ENCODE measurements at places on chromosomes 7 and 10.

- no peak for DNase-seq
Measured at GRCh38 chr10:113459626-113460280, 93.1 kb upstream of the HABP2 start.

DNA sequence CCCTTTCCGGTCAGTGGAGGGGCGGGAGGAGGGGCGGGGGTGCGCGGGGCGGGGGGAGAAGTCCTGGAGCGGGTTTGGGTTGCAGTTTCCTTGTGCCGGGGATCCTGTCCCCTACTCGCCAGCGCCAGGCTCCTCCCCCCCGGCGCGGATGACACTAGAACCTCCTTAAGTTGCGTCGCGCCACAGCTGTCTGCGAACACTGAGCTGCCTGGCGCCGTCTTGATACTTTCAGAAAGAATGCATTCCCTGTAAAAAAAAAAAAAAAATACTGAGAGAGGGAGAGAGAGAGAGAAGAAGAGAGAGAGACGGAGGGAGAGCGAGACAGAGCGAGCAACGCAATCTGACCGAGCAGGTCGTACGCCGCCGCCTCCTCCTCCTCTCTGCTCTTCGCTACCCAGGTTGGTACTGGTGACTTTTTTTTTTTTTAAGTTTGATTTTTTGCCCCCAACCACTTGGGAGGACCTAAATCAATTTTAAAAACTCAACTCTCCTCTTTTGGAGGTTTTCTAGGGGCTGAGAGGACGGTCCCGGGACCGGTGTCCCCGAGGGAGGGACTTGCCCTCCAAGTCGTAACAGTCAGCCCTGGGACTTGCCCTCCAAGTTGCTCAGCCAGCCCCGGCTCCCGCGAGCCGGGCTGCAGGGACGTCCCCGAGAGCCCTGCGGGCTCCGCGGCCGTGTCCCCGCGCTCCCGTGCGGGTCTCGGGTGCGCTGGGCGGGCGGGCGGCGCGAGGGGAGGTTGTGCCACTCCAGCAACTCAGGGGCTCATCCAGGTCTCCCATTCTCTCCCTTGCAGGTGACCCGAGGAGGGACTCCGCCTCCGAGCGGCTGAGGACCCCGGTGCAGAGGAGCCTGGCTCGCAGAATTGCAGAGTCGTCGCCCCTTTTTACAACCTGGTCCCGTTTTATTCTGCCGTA, at the start of gene GATA3:
Gene GATA3, plus strand, starts transcription at position 195 of the 914 bp plus-strand sequence. CDS start 968 bp downstream, outside the sequence.
- peak; percentile 77 for DNase-seq

- DNase-seq: no peak
Measured at GRCh38 chr7:108007261-108007660, 4.3 kb upstream of the LAMB1 start.

GRCh38 chr10:94375374-94375773, 12.6 kb upstream of the NOC3L start:
- no peak for DNase-seq

DNA sequence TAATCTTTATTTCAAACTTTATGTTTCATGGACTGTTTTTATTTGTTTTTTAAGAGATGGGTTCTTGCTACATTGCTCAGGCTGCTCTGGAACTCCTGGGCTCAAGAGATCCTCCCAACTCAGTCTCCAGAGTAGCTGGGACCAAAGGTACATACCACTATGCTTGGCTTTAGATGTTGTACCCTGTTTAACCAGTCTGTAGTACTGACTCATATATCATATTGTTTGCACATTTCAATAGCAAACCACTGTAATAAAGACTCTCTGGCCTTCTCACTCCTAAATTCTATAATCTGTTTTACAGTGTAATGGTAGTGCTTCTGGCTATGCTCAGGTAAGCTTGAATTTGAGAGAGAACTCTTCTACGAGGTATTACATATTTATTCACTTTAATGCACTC, 413.6 kb upstream of the PCDH15 start:
- no peak for DNase-seq

DNA sequence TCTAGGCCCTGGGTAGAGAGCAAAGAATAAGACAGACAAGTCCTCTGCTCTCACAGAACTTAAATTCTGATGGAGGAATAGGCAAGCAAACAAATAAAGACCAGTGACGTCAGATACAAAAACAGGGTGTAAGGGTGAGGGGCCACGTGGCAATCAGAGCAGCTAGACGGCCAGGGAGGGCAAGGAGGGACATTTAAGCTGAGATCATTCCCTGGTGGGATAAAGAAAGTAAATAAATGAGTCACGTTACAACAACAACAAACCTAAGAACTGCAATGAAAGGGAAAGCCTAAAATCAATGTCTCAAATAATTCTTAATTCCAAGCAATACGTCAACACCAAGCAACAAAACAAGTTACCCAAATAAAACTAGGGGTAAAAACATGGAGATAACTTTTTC, 21.8 kb downstream of the STN1 start:
- no peak for DNase-seq

GRCh38 chr7:32218741-32219288, 148.6 kb upstream of the PDE1C start:
- DNase-seq: no peak

DNA sequence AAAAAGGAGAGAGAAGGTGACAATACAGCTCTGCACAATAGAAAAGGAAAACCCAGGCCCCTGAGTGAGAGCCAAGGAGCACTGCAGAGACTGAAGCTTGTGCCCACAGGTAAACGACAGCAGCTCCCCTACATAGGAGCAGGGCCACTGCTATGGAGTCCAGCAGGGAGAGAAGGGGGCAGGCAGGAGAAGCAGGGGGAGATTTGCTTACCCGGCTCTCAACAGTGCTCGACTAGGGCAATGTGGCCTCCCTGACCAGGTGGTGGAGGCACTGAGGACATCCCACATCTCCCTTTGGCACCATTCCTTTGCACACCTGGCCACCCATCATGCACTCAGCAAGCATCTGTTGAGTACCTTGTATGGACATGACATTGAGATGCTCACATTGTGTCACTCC, 153.0 kb downstream of the EVX1 start:
- no peak for DNase-seq

- DNase-seq: no peak
Measured at GRCh38 chr7:63041786-63042185, 956.9 kb upstream of the ZNF722 start.

DNA sequence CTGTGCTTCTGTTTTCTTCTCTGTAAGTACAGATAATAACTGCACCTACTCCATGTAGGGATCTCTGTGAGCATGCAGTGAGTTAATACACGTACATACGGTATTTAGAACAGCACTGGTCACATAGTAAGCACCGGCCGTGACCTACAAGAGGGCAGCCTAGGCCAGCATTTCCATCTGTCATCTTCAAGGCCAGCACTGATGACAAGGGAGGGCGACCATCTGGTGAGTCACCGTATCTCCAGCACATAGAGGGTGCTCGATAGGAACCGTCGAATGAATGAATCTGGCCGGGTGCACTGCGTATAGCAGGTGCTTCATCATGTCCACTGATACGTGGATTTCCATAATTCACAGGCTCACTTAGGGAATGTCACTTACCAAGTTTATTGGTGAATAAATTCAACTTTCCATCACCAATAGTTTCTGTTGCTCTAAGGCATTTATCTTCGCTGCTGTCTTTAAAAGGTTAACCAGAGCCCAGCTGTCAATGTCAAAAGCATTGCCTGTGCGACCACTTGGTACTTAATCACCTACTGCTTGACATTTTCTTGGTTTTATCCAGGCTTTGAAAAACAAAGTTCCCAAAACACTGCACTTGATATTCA, 8.3 kb downstream of the NOD1 start:
- no peak for DNase-seq

DNA sequence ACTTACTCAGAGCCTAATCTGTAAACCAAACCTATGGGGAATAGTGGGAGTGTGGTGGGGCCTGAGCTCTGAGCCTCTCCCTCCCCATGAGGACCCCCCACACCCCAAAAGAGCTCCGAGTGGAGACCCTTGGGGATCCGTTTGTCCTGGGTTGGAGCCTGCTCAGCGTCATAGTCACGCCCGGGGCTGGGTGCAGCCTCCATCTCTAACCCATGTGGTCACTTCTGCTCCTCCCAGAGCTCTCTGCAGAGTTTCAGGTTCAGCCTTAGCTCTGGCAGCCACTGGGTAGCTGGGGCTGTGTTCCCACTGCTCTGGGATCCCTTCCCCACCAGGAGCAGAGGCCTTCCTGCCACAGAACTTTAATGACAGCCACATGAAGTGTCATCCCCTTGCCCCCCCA, 25.9 kb downstream of the PFKFB3 start:
- DNase-seq: no peak

DNA sequence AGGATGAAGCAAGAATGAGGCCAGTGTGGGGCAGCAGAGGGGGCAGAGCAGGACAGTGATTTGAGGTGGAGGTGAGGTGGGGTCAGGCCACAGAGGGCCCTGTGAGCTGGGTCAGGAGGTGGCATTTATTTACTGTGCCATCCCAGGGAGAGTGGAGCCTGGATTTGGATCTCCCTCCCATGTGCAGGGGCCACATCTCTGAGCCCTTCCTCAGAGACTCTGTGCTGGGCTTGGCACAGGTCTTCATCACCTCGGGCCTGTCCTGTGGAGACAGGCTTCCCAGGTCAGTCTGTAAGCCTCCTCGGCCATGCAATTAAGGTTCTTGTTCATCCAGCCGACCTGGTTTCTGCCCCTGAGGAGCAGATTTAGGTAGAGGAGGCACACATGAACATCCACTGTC, 40.9 kb downstream of the ZNF777 start:
- DNase-seq: no peak

DNA sequence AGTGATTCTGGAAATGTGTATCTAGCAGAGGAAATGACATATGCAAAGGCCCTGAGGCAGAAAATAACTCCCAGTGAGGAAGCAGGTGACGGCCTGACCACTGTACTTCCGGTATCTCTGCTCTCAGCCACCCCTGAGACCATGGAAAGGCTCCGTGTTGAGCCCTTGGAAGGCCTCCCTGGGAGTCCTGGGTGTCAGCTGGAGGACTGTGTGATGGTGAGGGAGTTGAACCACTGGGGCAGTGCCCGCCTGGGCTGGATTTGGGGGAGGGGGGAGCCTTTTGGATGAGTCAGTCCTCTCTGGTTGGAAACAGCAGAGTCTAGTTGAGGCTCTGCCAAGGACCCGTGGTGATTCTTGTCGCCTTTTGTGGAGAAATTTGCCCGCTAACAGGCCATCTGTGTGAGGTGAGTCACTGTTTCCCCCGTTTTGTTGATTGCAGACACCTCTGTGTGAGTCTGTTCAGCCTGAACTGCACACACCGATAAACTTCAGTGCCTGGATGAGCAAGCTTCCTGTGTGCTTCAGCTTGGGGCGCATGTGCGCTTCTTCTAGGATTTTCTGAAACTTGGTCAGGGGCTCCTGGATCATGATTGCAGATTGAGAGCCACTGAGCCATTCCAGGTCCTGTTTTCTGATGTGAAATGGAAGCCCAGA, 98.6 kb downstream of the GRK5 start:
- peak; percentile 66 for DNase-seq

GRCh38 chr10:132867801-132868644, 74.3 kb downstream of the CFAP46 start:
- no peak for DNase-seq

DNA sequence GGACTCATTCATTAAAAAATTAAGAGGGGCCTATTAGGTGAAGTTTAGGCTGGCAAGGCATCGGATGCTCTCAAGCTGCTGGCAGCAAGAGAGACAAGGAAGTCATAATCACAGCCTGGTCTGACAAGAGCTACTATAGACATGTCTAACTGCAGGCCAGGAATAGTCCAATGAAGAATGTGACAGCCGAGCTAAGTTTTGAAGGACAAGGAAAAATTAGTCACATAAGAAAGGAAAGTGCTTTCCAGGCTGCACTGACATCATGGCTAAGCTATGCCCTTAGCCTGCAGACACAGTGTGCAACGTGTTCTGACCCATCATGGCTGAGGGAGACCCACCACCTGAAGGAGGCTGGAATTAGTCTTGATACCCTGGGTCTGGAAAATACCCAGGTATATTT, 281.1 kb downstream of the PLXNA4 start:
- DNase-seq: no peak

DNA sequence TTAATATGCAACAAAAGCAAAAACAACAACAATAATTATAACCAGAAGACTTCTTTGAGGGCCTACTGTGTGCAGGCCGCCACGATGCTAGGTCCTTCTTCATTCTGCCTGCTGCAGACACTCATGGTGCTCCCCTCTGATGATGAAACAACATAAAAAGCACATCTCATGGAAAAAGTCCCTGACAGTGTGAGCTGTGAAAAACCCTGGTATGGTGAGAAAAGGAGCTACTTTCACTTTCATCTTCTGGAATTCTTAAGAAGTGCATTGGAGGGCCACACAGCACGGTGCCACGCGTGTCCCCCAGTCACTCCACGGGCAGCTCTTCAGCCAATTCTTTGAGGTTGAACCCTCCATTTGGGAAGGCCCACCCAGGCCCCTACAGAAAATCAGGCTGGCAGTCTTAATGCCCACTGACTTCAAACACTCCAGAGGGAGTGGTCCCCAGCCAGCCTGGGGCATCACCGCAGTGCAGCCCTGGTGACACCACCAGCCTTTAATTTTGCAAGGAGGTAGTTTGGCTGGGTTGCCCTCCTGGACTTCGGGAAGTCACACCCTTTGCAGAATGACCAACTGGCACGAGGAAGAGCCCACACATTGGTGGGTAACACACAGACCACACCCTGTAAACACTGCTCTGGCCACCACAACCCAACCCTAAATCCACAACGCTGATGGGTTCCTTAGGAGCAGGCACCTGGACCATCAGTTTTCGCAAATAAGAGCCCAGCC, 7.7 kb downstream of the KCNMA1 start:
- no peak for DNase-seq

GRCh38 chr10:61244261-61244775, 208.9 kb downstream of the TMEM26 start:
- DNase-seq: no peak

DNA sequence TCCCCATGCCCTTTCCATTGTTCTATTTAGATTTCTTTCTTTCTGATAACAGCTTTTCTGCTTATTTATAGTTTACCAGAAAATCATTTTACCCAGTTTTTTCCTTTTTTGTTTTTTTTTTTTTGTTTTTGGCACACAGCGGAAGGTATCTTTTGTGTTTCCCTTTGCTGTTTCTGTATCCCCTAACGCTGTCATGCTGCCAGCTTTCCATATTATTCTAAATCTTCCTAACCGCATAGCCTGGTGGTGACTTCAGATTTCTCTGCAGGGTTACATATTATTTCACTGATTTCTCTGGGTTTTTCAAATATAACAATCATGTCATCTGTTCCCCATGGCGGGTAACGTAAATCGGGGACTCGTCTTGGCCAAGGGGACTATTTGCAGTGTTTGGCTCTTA, 4.0 kb upstream of the SLC29A4 start:
- no peak for DNase-seq

GRCh38 chr7:137613006-137613525, 233.7 kb downstream of the DGKI start:
- DNase-seq: no peak

DNA sequence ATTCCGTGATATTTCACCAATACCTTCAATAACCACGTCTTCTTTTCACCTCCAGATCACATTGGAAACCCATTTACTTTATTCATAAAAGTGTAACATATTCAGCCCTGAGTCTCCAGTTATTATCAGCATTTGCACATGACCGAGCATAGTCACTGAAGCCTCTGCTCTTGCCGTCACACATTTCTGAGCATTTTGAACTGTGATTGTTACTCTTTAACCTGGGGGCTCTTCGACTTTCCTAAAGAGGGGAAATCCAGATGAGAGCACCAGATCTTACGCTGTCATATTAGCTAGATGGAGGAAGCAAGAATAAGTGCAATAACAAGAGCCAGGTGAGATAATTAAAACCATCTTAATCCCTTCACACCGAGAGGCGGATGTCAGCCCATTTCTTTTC, 260.0 kb upstream of the NRP1 start:
- no peak for DNase-seq
